ENCODE measurements at places on chromosomes 6 and 20.

- no peak for DNase-seq
Observed at GRCh38 chr6:5996714-5997419, 9.9 kb downstream of the NRN1 start.

DNA sequence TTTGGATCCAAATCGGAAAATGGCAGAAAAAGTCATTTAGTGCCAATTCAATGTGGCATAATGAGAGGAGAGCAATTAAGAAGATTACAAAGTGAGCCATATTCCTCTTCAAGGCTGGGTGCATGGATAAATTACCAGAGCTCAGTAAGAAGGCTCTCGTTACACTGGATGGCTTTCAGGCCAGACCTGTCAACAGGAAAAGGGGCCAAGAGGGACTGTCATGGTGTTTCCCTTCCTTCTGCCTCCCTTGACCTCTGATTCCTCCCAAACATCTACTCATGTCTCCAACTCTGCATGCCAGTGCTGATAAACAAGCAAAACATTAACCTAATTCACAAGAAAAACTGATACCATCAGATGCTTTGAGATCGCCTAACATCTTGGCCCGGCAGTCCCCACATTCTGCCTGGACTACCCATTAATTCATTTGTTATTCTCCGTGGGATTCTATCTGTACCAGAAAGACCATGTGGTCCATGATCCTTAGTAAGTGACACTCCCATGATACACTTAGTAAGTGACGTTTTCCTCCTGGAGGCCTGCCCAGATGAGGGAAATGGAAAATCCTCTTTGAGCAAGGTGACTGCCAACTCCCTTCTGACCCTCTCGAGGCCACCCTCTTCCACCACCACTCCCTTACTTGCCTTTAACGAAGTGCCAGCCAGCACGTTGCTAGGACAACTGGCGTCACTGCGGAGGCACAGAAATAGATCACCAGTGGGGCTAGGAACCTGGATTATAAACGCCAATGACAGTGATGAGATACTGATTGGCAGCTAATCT, 239.2 kb downstream of the GMPR start:
- DNase-seq = no peak

DNA sequence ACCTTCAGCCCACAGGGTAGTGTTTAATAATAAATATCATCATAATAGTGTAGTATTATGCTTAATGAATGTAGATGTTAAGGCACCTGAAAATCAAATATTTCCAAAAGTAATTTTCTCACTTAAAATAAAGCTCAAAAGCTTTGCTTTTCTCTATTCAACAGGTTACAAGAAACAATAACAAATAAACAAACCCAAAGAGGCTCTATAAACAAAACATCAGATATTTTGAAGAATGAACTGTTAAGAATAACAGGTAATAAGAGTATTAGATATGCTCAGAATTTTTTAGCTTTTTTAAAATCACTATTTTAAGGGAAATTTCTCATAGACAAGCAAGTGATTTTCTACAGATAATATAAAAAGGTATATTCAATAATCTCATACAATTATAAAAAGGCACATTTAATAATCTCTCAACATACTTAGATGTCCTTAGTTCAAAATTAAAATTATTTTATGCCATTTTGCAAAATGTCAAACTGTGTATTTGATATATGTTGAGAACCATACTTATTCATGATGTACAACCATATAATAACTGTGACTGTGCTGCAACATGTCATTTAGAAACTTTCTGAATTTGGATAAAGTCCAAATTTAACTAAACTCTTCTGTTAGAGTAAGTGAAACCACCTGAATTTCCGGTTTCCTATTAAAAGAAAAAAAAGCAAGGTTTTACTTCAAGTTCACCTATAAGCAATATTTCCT, 35.8 kb downstream of the PHIP start:
- no peak for DNase-seq

DNA sequence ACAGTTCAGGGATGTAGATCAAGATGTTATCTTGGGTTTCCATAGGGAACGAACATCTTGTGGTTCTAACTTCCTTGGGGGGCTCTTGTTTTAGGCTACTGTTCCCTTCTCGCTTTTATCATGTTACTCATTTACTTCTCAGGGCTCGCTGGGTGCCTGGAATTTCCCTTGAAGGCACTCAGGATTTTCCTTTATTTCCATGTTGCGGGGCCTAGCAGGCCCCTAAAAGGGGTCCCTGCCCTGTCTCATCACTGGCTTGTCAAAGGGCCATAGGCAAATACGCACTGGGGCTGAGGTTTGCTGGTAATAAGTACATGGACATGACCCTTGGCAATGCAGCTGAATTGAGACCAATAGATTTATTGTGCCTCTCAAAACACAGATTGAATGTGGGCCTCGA, 262.3 kb downstream of the CDH4 start:
- no peak for DNase-seq

Measured in activated CD4-positive, alpha-beta T cell treated with anti-CD3 and anti-CD28 coated beads, Interleukin-2, amount 50 U/mL, for 1 hour (primary cell).